ELR (cell line): ENCODE measurements at places on chromosomes 13 and 19.

GRCh38 chr13:49635599-49636433 lies 7.5 kb downstream of the ARL11 start:
- peak; percentile 36 for DNase-seq

- peak; percentile 78 for DNase-seq
Observed at GRCh38 chr19:33785795-33786194, 10.9 kb upstream of the KCTD15 start.

- peak; percentile 58 for DNase-seq
Observed at GRCh38 chr13:49667773-49668172, 23.5 kb downstream of the EBPL start.

DNA sequence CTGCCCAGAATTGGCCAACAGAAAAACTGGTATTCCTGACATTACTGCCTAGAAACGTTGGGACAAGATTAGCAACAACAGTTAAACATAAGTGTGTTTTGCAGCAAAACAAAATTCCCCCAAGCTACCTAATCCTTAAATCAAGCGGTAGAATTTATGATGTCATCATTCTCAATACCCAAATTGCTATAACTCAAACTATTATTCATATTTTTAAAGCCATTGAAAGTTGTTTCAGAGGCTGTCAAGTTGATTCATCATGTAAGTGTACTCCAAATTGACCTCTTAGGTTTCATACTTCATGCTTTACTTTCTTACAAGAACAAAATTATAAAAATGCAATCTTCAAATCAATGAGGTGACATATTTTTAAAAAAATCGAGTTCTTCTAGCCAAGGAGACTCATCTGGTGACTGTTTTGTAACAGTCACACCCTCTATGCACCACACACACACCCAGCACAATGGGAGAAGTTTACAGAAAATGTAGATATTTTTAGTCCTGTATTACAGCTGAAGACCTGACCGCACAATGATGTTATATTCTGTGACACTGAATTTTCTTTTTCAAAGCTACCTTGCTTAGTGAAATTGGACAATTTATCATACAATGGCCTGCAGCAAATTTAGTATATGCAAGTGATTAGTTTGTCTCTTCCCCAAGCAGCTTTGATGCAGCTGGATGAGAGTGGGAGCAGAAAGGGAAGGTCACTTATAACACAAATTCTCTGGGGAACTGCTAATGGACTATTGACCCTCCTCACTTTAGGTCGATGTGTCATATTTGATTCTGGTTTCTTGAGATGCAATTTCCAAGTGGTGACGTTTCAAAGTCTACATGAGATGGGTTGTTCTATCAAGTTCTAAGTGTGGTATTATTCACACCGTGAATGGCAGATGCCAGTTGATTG lies 345.3 kb upstream of the OBI1 start:
- DNase-seq = no peak

DNA sequence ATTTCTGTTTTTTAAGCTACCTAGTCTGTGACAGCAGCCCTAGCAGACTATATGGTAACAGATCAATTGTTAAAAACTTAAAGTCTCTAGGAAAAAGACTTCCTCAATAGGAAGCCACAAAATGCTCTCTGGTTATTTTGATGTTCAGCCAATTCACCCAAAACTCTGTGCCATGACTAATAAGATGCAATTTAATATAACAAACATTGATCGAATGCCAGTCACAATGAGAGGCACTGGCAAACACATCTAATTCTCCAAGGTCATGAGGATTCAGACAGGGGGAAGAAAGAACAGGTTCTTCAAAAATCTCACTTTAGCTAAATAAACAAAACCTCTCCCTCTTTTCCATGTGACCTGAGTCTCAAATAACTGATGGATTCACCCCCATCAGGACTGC lies 107.5 kb downstream of the SUCLA2 start:
- no peak for DNase-seq

- no peak for DNase-seq
Observed at GRCh38 chr19:51136851-51137551, 5.1 kb upstream of the SIGLEC7 start.

GRCh38 chr13:89966524-89966923 lies 1381.0 kb upstream of the MIR17HG start:
- DNase-seq = no peak

DNA sequence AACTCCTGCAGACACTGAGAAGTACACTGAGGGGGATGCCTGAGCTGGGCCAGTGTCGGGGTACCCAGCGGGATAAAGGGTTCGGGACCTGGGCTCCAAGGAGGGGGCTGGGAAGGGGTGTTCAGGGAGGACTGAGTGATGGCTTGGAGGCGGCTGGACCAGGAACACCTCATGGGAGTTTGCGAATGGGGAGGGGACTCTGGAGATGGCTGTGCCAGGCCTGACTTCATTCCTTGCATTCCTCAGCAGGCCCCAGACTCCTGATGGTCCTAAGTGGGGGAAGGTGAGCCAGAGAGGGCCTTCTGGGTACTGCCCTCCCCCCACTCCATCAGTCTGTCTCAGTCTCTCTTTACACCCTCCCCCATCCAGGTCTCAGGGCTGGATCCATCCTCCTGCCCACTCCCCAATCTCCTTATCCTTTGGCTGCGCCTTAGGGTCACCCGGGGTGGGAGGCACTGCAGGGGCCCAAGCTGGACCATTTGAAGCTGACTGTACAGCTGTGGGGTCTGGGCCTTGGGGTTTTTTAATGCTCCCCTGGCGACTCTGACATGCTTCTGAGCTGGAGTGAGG lies 13.8 kb downstream of the PAK4 start:
- no peak for DNase-seq

DNA sequence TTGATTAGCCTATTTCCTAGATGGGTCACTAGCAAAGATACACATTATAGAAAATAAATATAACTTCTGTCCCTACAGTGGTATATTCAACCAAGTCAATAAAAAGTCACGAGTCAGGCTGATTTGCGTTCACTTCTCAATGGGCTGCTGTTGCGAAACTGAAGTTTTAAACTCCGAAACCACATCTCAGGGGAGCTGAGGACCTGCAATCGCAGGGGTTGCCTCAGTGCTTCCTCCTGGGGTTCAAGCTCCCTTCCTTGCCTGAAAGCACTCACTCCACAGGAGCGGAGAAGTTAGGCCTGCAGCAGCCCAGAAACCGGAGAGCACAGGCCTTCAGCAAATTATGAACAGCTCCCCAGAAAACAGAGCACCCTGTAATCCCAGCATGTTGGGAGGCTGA lies 39.6 kb downstream of the RAB20 start:
- no peak for DNase-seq

GRCh38 chr19:36113894-36114720 lies 568 bp downstream of the POLR2I start:
- DNase-seq = peak; percentile 52

GRCh38 chr13:80239571-80240255 lies 101.2 kb downstream of the SPRY2 start:
- peak; percentile 19 for DNase-seq

DNA sequence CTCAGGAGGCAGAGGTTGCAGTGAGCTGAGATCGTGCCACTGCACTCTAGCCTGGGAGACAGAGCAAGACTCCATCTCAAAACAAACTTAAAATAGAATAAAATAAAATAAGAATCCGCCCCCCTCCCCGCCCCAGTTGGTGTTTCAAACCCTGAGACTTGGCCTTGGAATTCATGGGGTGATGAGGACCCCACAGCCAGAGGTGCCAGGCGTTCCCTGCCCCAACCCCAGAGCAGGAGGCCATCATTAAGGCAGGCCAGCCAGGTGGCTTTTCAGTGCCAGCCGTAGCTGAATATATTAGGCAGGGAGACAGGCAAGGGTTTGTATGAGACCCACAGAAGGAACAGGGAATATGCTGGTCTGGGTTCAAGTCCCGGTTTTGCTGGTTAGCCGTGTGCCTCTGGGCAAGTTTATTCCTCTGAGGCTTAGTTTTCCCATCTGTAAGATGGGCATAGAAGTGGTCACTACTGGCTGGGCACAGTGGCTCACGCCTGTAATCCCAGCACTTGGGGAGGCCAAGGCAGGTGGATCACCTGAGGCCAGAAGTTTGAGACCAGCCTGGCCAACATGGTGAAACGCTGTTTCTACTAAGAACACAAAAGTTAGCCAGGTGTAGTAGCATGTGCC lies 12.3 kb downstream of the HPN start:
- no peak for DNase-seq

DNA sequence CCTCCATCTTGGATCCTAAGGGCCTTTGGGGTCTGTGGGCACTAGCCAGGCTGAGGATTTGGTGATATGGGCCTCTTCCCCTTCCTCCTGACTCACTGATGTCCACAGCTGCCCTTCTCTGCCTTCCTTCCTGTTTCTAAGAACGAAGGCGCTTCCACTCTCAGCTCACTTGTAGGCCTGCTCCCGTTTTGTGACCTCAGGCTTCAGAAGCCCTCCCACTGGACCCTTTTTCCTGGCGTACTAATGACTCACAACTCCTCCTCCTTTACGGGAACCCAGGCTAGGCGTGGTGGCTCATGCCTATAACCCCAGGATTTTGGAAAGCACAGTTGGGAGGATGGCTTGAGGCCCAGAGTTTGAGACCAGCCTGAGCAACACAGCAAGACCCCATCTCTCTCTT lies 55.6 kb downstream of the TMED1 start:
- peak; percentile 89 for DNase-seq

- peak; percentile 84 for DNase-seq
Observed at GRCh38 chr13:90867336-90867683, 480.2 kb upstream of the MIR17HG start.

GRCh38 chr13:30819136-30819888 lies 84.0 kb downstream of the ALOX5AP start:
- DNase-seq = no peak

DNA sequence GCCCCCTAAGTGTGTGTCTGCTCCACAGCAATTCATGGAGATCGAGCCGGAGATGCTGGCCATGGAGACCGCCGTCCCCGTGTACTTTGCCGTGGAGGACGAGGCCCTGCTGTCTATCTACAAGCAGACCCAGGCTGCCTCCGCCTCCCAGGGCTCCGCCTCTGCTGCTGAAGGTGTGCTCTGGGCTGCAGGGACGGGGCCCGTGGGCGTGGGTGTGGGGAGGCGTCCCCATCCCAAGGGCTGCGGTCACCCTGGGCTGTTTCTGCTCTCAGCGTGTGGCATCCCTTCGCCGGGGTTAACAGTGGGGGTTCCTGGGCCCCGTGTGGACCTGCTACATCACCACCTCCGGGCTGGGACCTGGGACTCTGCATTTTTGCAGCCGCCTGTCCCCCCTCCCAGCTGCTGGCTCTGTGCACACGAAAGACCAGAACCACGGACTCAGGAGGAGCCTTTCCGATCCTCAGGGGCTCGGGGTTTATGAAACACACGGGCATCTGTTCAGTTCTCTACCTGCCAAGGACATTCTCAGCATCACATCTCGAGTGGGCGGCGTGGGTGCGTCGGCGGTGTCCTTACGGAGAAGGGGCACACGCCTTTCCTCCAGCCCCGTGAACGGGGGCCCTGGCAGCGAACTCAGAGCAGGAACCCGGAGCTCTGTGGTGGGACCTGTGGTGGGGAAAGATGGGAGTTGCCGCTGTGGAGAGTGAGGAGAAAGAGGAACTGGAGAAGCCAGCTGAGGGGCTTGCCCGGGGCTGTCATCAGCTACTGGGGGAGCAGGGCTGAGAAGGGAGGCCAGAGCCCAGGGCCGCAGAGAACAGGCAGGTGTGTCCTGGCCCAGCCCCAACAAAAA lies 7.8 kb downstream of the NCLN start:
- no peak for DNase-seq
